ENCODE measurements at places on chromosomes 16 and 17.

DNA sequence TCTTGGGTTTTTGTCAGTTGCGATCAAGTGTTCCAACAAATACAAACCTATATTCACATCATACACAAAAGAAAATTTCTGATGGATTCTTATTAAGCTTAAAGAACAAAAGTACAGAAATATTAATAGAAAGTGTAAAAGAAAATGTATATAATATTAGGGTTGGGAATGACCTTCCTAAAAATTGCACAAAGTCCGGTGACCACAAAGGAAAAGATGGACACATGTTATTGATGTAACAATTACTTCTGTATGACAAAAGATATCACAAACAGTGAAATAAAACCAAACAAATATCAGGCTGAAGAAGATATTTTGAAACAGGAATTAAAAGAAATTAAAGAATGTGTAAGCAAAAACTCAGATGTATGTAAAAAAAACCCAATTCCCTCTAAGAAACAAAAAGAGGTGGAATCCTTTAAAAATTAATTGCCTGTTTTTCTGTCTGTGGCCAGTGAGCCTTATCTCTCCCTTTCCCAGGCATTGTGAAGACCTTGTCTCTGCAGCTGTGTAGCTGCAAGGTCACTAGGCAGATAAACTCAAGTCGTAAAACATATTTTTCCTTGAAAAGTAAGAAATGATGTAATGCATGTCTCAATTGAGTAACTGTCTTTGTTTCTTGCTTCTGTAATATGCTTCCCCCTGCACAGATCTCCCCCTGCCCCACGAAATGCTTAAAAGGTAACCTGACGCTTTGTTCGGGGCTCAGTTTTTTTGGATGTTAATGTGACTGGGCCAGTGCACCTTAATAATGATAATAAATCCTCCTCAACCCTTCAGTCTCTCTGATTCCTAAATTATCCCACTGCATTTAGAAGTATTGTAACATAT is 2.8 kb downstream of the ST6GALNAC1 start:
- DNase-seq: no peak

DNA sequence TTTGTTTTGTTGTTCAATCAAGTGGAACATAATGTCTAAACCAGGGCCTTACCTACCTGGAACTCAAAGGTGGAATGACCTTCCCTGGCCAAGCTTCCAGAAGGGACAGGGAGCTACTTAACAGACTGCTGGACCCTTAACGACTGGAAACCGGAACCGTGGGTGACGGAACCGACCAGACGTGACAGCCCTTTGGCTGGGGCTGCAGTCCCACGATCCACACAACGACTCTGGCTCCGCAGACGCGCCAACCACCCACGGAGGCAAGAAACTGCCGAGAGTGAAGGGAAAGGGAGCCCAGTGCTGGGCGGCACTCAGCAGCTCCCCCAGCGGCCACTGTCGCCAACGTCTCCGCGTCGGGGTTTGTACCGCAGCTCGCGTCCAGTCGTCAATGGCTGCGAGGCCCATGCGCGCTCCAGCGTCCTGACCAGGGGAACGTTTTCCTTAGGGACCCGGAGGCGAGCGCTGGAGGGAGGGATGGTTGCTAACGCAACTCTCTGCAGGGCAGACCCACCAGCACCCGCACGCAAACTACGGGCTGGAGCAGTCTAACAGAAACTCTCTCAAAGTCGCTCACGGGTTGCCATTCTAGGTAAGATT is 5.5 kb upstream of the KIF22 start:
- peak; percentile 47 for DNase-seq

GRCh38 chr17:19260958-19261357 is 23.8 kb downstream of the EPN2 start:
- no peak for DNase-seq

DNA sequence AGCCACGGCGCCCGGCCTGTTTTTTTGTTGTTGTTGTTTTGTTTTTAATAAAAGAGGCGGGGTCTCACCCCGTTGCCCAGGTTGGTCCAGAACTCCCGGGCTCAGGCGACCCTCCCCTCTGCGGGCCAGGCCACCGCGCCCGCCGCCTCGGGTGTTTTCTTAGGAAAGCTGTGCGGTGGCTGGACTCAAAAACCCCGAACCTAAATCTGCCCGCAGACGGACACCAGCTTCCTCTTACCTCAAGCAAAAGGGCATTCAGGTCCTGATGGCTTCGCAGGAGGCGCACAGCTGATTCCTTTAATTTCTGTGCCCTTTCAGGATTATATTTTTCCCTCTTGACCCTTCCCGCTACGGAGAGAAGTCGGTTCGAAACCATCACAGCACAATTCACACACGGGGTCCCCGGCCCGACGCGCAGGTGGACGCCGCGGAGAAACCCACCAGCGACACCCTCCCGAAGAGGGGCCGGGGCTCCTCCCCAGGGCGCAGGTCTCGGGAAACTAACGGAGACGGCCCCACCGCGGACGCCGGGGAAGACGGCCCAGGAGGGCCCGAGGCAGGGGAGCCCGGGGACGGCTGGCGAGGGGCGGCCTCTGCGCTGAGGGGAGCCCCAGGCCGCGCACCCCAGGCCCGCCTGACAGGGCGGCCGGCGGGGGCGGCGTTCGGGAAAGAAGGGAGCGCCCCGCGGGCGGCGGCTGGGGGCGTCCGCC is 653 bp downstream of the FANCA start:
- DNase-seq: no peak

GRCh38 chr17:13393841-13394710 is 207.7 kb downstream of the HS3ST3A1 start:
- no peak for DNase-seq

GRCh38 chr17:78746263-78746948 is 35.7 kb downstream of the CYTH1 start:
- no peak for DNase-seq

DNA sequence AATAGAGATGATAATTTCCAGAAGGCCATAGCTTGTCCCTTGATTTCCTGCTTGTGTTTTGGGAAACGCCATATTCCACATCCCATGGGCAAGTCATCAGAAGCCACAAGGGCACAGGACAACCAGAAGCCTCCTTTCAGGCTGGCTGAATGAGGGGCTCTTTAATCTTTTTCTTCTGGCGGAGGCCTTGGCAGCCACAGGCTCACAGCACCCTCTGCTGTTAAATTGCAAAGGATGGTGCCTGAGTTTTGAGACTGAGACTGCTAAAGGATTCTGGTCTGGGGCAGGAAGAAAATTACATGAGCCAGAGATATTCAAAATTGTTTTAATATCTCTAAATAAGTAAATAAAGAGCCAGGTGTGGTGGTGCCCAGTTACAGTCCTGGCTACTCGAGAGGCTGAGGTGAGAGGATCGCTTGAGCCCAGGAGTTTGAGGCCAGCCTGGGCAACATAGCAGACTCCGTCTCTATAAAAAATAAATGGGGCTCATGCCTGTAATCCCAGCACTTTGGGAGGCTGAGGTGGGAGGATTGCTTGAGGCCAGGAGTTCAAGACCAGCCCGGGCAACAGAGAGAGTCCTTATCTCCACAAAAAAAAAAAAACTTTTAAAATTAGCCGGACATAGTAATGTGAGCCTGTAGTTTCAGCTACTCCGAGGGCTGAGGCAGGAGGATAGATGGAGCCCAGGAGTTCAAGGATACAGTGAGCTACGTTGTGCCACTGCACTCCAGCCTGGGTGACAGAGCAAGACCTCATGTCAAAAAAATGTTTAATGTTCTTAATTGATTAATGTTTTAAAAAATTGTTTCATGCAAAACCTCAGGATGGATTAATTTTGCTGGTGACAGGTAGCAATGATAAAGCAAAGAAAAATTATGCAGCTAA is 26.3 kb downstream of the AARSD1 start:
- DNase-seq: no peak

DNA sequence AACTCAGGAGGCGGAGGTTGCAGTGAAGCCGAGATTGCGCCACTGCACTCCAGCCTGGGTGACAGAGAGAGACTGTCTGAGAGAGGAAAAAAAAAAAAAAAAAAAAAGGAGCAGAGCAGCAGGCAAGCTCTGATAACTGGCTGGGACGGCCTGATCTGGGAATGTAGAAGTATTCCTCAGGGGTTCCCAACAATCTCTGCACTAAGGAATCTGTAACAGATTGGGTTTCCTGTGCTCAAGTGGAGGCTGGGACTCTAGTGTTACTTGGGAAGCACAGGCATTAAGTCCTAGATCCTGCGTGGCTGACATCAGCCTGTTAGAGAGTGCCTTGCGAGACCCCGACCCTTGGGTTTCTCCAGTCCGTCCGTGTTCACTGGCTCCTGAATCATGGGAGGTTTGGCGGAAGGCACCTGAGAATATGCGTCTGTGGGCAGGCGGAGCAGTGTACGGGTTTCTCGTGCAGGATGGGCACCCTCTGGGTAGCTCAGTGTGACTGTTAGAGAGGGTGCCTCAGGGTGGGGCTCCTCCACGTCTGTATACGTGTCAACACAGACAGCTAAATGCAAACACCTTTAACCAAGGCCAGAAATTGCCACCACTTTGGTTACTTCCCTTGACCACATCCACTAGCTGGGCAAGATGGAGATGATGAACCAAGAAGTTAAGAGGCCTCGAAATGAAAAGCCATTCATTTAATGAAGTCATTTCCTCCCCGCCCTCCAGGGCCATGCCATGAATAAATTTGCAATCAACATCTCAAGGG is 174.9 kb upstream of the RPL38 start:
- no peak for DNase-seq

- no peak for DNase-seq
Observed at GRCh38 chr17:68892658-68893057, 62.5 kb downstream of the ABCA8 start.

GRCh38 chr16:72921620-72922019 is 126.3 kb downstream of the ZFHX3 start:
- DNase-seq: no peak

DNA sequence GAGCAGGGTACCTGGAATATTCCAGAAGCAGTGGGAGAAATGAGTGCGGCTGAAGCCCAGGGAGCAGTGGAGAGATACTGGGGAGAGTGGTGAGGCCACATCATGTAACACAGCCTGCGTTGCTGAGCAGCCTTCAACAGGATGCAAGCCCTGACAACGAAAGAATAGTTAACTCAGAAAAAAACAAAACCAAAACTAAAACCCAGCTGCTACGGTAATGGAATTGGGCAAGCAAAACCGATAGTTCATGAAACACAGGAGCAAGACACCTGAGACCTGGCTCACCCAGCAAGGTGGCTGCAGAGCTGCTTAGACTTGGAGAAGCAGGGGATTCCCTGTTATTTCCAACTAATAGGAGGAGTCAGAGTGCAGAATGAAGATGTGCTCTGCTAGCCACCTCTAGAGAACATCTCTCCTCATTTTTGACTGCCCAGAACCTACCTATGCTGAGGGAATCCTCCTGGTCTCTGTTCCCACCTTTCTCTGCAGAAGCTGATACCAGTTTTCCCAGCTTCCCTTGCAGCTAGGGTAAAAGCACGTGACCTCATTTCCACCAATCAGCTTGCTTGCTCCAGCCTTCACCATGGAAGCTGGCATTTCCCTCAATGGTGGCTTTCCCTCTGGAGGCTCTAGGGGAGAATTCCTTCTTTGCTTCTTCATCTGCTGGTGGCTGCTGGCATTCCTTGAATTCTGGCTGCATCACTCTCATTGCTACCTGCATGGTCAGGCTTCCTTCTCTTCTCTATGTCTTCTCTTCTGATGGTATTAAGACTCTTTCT is 59.4 kb upstream of the XYLT1 start:
- peak; percentile 11 for DNase-seq

DNA sequence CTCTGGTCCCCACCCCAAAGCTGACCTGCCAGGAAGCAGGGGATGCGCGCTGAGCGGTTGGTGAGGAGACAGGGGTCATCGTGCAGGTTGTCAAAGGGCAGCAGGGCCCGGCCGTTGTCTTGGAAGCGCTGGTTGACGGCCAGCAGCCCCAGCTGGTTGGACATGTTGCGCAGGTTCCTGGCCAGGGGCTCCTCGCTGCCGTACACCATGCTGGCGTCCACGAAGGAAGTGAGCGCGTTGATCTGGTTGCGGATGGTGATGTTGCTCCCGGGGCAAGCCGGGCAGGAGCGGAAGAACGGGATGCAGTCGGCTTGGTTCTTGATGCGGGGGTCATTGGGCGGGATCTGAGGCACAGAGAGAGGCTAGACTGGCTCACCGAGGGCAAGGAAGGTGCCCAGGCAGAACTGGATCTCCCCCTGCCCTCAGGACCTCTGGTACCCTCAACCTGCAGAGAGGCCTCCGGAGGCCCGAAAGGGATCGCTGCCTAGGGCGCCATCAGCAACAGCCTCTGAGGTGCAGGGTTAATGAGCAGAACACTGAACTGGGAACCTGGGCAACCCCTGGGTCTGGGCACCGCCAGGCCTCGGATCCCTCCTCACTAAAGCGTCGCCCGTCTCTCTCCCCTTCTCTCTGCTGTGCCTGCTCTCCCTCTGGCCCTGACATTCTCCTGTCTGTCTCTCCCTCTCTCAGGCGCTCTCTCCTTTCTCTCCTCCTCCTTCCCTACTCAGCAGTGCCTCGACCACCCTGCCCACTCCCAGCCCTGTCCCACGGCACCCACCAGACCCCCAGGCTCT is 2.7 kb downstream of the MPO start:
- no peak for DNase-seq

- no peak for DNase-seq
Observed at GRCh38 chr16:87712184-87712762, 53.5 kb downstream of the KLHDC4 start.

DNA sequence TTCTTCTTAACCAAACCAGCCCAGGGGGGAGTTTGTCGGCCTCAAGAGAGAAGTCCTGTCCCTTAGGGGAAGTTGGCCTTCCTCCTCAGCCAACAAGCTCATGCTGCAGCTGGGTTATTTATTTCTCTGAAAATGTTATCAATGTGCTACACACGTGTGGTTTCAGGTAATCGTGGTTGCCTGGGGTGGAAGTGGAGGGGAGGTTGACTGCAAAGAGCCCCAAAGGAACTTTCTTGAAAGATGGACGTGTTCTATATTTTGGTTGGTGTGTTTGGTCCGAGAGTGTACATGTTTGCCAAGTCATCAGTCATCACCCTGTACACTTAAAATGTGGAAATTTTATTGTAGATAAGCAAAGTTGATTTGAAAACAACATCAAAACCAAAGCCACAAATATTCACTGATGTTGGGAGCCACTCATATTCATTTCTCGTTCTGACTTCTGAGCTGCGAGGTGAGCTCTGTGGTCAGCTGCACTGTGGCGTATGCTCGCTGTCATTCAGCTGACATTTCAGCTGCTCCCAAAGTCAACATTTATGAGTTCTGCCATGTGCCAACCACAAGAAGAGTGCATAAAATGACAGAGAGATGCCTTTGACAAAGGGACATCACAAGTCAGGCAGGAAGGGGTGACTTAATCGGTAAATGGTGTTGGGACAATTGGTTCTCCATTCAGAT is 26.5 kb upstream of the ADGRG1 start:
- DNase-seq: peak; percentile 39

- DNase-seq: no peak
Observed at GRCh38 chr16:55662644-55663031, 6.8 kb downstream of the SLC6A2 start.

DNA sequence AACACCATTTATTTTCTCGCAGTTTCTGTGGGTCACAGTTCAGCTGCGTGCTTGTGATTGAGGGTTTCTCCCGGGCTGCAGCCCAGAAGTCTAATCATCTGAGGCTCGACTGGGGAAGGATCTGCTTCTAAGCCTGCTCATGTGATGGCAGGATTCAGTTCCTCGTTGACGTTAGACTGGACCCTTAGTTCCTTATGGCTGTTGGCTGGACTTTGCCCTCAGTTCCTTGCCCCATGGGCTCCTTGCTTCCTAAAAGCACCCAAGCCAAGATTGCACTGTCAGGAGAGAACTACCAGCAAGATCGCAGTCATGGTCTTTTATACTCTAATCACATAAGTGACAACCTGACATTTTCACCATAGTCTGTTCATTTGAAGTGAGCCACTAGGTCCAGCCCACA is 250.0 kb downstream of the PRKCA start:
- no peak for DNase-seq
